ENCODE measurements at places on chromosomes 4 and X.
A peak's percentile ranks its signal among the peaks of the same experiment; 100 is the strongest.

- DNase-seq, result no peak
These were observed 31.2 kb upstream of the ZNF280C start for GRCh38 chrX:130300010-130300282.

- DNase-seq, result no peak
These were observed 242.3 kb upstream of the NOCT start for GRCh38 chr4:138773321-138773720.

GRCh38 chrX:53403535-53403934 lies 18.9 kb downstream of the SMC1A start:
- no peak for DNase-seq

DNA sequence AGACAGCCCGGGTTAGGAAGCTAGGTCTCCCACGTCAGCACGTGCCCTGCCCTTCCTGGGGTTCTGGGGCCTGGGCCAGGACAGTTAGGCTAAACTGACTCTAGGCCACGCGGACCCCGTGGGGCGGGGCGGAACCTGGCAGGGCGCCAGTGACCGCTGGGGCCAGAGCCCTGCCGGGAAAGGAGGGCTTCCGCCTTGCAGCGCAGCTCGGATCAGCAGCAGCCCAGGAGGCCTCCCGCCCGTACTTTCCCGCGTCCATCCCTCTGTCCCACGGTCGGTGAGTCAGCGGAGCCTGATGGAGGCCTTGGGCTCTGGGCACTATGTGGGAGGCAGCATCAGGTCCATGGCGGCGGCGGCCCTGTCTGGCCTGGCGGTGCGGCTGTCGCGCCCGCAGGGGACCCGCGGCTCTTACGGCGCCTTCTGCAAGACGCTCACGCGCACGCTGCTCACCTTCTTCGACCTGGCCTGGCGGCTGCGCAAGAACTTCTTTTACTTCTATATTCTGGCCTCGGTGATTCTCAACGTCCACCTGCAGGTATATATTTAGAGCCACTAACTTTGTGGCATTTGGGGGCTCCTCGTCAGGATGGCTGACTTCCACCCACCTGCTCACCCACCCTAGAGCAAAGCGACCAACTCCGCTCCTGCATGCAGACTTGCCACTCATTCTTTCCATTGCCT lies at the start of gene SMIM10:
SMIM10 (plus strand) TSS at position 191 of the 681 bp plus-strand sequence; CDS start at position 296, 105 bp downstream.
- no peak for DNase-seq

DNA sequence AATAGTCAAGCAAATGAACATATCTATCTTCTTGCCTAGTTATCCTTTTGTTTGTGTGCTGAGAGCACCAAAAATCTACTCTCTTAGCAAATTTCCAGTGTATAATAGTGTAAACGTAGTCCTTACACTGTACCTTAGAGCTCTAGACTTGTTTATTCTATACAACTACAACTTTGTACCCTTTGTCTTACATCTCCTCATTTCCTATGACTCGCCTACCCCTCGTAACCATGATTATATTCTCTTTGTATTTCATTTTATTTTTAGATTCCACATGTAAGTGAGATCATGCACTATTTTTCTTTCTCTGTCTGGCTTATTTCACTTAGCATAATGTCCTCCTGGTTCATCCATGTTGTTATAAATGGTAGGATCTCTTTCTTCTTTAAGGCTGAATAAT lies 37.6 kb downstream of the MAGEB5 start:
- no peak for DNase-seq

DNA sequence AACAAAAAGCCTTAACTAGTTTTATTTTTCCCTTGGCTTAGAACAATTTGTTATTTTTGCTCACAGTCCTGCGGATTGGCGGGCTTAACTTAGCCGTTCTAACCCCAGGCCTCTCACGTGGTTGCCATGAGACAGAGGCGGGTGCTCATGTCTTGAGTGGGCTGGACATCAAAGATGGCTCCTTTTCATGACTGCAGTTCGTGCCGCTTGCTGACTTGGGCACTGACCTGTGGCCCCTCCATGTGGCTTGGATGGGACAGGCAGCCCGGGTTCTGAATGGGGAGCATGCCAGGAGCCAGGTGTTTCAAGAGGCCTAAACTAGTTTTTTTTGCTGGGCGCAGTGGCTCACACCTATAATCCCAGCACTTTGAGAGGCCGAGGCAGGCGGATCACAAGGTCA lies 40.7 kb downstream of the CDS1 start:
- DNase-seq, result no peak

DNA sequence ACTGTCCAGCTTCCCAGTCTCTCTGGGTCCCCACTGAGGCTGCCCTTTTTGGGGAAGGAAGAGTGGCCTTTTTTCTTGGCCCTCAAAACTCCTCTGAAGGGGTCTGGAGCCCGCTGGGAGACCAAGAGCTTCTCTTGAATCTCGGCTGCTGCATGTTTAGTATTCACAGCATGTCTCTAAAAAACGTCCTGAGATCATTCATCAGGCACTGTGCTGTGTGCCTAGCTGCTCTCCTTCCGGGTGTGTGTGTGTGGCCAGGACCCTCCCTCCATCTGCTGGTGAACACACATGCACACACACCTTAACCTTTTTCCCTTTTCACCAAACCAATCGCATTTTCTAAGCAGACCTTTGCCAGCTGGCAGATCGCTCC lies 841 bp upstream of the FRMPD3 start:
- no peak for DNase-seq

DNA sequence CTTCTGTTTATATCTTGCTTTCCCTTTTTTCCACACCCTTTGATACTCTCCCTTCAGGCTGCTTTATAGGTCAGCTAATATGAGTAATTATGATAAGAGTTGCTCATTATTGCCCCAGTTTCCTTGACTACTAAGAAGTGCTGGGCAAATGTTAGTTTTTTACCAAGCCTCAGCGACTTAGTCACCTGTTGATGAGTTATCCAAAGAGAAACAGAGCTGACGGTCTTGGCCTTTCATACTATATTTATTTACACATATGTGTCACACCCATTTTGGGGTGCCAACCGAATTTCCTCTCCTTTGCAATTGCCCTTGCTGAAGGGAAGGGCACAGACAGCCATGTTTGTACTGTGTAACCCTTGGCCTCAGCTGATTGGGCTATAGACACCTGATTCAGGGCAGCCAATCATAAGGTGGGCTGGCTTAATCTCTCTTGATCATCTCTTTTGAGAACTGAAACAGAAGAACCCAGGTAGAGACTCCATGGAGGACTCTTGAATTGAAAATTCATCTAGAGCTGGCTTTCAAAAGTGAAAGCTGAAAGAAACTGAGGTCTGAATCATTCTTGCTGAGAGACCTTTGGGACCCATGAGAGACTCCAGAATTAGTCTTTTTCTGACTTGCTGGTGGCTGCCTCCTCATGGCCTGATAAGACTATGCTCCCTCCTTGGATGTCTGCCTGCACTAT lies 111.7 kb upstream of the RPS6KA3 start:
- DNase-seq, result no peak

- DNase-seq, result no peak
These were observed 52.8 kb upstream of the SRPX start for GRCh38 chrX:38273453-38273852.

DNA sequence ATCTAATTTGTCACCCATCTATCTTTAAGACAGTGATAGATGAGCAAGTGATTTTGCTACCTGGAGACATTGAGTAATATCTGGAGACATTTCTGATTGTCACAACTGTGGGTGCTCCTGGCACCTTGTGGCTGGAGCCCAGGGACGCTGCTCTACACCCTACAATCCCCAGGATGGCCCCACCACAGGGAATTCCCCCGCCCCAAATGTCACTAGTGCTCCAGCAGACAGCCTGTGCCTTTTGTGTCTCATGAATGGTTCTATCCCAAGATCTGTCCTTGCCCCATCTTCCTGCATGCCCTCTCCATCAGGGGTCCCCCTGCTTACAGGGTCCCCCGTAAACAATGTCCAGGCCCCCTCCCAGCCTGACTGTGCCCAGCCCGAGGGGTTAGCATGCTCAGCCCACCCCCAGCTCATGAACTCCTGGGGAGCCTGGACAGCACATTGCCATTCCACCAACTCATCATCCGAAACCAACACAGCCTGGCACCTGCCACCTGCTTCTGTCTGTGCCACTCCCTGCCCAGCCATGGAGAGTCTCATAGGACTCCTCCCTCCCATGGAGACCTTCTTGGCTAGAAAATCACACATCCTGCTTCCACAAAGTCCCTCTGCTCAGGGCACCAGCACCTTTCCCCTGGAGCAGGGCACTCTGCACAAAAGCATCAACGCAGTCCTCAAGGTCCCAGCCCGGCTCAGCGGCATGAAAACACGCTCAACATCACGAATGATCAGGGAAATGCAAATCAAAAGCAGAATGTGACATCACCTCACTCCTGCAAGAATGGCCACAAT lies 5.7 kb downstream of the P2RY8 start:
- no peak for DNase-seq

DNA sequence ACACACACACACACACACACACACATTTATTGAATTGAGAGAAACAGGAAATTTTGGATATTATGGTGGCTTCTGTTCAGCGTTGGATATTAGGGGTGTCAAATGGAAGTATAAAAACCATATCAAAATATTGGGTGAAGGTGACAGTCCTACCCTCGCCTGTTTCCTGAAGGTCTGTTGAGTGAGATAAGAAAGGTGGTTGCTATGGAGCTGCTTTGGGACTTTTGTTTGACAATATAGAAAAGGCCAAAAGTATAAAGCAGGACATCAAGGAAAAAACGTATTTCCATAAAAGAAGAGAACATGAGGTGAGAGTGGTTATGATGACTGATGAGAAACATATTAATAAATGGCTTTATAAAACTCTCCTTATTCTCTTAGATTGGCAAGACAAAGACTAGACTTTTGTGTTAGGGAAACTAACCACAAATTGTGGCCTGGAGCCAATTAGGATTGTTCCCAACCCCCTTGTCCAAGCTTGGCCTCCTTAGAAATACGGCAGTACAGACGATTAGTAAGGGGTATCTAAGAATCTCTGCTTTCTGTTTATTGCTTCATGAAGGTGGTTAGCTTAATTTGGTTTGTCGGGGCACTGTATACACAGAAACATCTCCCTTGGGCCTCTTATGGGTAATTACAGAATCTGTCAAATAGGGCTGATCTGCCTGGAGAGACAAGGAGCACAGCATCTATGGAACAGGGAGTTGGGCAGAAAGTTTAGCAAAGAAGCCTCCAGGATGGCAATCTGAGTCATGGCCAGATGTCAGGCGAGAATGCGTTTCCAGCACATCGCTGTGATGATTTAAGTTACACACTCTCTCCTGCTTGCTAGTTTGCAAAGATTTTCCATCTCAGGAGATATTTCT lies 198.0 kb downstream of the CBR4 start:
- DNase-seq, result no peak

DNA sequence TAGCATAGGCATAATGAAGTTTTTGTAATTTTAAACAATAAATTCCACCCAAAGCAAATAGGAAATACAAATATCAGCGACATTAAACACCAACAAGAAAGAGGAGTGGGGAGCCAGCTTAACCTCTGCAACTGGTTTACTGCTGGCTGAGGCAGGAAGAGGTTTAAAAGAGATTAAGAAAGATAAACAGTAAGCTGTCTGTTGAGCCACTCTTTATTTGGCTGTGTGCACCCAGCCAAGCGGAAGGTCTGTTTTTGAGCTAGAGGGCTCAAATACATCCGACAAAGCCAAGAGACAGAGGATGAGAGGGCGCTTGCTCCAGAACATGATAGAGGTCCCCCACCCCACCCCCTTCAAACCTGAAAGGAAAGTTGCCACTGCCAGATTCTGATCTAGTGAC lies 191.4 kb downstream of the MGST2 start:
- DNase-seq, result peak; percentile 33

DNA sequence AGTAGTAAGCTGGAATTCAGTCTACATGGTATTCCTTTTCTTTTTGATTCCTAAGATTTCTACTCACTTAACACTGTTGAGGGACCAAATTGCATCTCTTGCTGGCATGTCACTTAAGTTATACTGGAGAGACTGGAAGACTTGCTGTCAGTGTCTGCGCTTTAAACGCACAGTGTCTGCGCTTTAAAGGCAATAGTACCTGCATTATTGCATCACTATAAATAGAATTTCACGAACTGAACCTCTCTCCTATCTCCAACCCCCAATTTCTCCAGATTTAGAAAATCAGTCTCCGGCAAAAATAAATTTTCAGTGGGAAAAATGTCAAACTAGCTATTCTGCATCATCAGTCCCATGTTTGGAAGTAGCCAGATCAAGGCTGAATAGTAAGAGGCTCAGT lies 21.2 kb downstream of the SMAD1 start:
- no peak for DNase-seq

DNA sequence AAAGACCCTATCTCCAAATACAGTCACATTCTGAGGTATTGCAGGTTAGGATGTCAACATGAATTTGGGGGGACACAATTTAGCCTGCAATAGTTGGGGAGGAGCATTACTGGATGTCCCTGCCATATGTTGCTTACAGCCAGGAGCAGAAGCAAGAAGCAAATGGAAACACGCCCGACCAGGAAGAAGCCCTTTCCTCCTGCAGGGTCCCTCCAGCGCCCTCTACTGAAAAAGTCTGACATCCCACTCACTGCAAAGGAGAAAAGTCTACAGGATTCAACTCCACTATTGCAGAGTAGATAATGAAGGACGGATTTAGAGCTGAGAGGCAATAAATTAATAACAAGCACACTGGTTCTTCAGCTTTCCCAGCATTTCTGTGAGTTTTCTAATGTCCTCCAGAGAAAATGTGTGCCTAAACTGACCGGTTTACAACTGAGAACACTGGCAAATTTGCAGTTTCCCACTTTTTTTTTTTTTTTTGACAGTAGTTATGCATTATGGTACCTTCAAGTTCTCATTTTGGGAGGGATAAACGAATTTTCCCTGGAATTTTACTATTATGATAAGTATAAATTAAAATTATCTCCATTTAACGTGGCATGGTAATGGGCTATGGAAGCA lies 31.7 kb downstream of the COQ2 start:
- peak; percentile 6 for DNase-seq

DNA sequence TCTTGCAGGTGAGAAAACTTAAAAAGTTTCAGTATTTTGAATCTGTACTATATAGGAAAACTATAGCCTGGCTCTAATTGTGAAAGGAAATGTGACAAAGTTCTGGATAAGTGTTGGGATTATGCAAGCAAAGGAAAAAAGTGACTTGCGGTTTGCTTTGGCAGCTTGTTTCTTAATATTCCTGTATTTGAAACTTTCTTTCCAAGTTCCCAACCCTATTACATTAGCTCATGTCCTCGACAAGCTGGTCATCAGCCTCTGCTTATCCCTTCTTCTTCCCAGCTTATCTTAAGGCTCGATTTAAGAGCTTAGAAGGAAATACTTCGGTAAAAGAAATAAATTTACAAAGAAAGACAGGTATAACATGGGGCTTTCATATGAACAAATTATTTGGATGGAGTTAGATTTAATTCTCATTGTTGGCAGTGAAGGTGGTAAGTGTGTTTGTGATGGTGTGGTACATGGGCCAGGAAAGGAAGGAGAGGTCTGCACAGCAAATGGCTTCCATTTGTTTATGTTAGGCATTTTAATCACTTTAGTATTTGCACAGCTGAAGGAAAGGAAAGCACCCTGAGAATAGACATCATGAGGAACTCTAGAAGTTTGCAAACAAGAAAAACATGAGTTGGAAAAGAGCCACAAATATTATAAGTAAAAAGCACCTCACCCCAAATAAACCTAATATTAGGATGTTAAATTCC lies 5.1 kb upstream of the MYOZ2 start:
- no peak for DNase-seq

GRCh38 chr4:155765149-155765548 lies 6.3 kb downstream of the GUCY1B1 start:
- no peak for DNase-seq

GRCh38 chr4:83605744-83606172 lies 69.8 kb downstream of the GPAT3 start:
- no peak for DNase-seq
